ENCODE measurements at places on chromosomes 2 and 18.

DNA sequence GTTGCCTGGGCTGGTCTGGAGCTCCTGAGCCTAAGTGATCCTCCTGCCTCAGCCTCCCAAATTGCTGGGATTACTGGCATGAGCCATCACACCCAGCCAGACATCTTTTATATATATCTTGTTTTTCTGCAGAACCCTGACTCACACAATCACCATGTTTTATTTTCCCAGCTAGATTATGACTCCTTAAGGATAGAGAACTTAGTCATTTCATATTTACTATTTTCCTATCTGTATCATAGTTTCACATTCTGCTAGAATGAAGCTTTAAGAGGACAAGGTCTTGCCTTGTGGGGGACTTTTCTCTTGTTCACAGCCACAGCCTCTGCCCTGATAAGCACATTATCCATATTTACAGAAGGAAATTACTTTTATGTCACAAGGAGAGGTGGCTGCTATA, 73.9 kb downstream of the LBH start:
- DNase-seq = peak; percentile 31

- no peak for DNase-seq
Measured at GRCh38 chr18:6748241-6748640, 18.7 kb downstream of the ARHGAP28 start.

- DNase-seq = peak; percentile 50
Measured at GRCh38 chr18:57833441-57834101, 30.5 kb upstream of the ATP8B1 start.

GRCh38 chr2:159086342-159086741, 117.9 kb downstream of the TANC1 start:
- DNase-seq = no peak

DNA sequence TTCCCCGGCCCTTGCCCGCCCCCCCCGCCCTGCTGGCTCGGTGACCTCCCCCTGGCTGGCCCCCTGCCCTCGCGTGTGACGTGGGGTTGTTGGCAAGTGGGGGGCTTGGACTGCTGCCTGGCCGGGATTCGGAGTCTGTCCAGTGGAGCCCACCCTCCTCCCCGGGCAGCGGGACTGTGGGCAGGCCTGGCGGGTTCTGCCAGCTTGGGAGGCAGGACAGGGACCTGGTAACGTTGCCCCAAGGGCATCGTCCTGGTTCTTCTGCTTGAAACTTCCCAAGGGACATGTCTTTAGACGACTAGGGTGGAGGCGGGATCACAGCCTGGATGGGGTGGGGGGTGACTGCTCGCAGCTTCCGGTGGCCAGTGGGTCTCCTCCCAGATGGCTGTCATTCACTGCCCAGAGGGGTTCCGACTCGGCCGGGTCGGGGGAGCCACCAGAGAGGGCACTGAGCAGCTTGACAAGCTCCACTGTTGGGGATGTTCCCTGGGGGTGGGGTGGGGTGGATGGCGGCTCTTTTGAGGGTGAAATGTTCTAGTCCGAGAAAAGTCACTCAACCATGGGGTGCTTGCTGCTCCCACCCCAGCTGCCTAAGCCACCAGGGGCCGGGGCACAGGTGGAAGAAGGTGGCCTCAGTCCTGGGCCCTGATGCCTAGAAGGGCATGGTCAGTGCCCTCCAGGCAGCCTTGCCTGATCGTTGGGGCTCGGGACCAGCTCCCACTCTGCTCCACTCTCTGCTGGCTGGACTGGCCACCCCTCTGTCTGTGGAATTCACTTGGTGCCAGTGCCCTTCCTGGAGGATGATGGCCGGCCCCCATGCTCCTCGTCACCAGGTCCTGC, 4.3 kb upstream of the HS6ST1 start:
- no peak for DNase-seq

GRCh38 chr2:150705357-150705756, 217.9 kb upstream of the RND3 start:
- DNase-seq = no peak

- DNase-seq = no peak
Measured at GRCh38 chr2:137939026-137939425, 25.2 kb upstream of the HNMT start.

- DNase-seq = no peak
Measured at GRCh38 chr2:63676135-63676534, 87.4 kb downstream of the MDH1 start.

DNA sequence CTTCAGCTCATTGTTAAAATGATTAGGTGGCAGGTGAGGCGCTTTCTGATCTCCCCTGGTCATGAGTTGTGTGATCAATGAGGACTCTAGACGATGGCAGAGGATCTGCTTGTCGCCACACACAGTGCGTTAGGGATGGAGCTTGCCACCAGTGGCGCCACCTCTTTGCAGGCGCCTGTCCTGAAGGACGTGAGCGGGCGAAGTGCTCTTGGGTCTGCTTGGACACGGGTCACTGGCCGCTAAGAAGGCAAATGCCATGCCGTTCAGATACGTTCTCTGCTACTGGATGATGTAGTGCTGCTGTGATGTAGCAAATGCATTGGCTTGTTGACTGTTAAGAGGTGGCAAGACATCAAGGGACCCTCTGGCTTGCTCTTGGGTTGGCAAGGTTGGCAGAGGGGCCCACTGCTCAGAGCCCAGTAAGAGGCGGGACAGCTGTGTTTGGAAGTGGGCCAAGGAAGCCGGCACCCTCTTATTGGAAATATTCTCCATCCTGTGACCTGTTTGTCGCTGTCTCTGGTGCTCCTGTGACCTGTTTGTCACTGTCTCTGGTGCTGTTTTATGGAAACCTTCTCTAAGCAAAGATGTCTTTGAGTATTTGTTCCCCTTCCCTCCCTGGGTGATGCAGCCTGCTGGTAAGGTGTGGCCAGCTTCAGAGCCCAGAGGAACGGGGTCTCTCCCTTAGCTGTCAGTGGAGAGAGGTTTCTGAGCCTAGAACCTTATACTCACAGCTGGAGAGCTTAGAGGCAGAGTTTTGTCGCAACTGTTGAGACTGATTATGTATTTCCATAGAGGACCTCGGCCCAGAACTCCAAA, 14.6 kb downstream of the LDLRAD4 start:
- DNase-seq = no peak

DNA sequence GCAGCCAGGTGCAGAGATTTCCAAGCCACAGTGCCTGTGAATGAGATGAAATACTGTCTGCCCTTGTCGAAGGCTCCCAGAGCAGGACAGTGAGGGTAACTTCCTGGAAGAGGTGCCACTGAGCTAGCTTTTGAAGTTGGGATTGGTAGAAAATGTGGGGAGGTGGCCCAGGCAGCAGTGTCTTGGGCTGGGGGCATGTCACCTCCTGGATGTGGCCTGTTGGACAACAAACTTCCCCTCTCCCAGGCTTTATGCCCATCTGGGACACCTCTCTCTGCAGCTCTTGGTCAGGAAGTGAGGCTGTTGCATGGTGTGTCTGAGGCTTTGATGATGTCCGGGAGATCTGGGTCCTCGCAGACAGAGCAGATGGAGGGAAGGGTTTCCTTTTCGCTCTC, 151.4 kb downstream of the DYSF start:
- no peak for DNase-seq

DNA sequence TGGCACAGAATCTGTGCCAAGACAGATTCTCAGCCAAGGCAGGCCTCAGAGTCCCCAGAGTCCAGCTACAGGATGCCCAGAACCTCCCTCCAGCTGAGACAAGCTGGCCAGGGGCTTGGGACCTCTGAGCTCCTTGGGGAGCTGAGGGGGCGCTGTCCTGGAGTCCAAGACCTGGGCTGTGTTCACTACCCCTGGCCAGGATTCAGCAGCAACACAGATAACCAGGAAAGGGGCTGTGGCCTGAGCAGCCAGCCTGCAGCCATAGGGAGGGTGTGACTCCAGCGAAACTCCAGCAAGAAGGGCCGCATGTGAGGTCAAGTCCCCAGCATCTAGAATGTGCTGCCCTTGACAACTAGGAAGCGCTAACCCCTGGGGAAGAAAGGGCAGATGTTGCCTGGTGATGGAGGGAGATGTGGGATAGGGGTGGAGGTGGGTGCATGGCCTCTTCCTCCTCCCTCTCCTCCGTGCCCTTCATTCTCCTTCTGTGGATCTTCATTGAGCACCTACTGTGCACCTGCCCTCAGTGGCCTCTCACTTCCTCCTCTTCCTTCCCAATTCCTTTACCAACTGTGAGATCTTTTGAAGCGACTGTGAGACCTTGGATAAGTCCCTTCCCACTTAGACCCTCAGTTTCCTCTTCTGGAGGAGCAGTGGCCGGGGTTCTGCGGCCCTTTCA, 7.7 kb upstream of the ARID5A start:
- no peak for DNase-seq

DNA sequence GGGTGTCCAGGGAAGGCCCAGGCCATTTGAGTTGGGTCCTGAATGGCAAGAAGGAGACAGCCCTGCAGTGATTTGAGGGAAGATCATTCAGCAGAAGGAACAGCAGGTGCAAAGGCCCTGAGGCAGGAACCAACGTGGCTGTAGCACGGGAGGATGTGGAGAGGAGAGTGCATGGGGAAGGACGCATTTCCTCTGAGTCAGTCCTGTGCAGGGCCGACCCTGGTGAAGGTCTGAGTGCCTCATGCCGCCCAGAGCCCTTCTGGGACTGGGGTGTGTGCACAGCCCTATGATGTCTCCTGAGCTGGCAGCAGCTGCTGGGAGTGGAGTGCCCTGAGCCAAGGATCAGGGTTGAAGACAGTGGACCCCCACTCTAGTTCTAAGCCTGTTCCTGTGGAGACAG, 17.9 kb upstream of the ARHGEF4 start:
- DNase-seq = no peak

DNA sequence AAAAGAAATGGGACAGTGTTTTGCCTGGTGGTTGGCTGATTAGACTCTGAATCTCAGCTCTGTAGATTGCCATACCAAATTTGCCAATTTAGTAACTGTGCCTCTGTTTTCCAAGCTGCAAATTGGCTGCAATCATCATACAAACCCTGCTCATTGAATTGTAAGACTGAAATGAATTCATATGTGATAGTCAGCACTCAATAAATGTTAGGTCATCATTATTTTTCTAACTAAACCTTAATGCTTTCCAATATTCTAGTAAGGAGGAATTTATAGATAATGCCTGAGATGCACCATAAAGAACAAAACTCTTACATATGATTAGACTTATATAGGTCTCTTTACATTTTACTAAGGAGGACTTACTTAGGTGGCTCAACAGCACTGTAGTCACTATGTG, 85.3 kb downstream of the DNER start:
- no peak for DNase-seq

DNA sequence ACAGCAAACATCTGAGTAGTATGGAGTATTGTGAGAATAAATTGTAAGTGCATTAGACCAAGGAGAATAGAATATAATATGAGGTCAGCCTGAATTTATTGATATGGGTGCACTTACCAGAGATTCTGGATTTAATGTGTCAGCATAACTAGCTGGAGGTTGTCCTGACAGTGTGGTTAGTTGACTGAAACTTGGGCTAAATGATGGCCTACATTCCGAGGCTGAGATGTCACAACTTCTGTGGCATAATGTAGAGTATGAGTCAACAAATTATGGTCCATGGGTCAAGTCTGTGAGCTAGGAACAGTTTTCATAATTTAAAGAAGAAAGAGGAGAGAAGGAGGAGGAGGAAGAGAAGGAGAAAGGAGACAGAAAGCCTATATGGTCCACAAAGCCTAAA, 127.6 kb downstream of the QPCT start:
- DNase-seq = peak; percentile 78

- no peak for DNase-seq
Measured at GRCh38 chr18:46171331-46171730, 67.1 kb downstream of the HAUS1 start.

GRCh38 chr2:186423481-186423880, 62.6 kb upstream of the ZC3H15 start:
- no peak for DNase-seq

DNA sequence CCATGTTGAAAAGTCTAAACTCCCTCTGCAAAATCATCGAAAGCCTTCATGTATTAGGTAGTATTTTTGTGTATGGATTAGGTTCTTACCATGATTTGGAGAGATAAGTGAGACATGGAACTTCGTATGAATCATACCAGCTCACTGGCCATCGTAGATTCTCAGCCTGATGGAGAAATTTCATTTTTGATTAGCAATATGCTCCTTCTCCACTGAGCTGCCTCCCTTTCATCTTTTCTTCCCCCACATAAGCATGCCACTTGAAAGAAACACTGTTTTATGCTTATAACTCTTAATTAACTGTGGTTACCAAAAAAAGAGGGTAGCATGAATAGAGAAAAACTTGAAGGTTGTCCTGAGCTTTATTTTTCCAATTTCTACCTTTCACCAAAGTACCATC, 111.9 kb downstream of the NCK2 start:
- DNase-seq = no peak

GRCh38 chr2:135890149-135890548, 13.9 kb upstream of the MCM6 start:
- DNase-seq = no peak

GRCh38 chr2:152083202-152083875, 15.5 kb downstream of the CACNB4 start:
- no peak for DNase-seq

- no peak for DNase-seq
Measured at GRCh38 chr18:56897122-56897521, 246.0 kb downstream of the WDR7 start.

DNA sequence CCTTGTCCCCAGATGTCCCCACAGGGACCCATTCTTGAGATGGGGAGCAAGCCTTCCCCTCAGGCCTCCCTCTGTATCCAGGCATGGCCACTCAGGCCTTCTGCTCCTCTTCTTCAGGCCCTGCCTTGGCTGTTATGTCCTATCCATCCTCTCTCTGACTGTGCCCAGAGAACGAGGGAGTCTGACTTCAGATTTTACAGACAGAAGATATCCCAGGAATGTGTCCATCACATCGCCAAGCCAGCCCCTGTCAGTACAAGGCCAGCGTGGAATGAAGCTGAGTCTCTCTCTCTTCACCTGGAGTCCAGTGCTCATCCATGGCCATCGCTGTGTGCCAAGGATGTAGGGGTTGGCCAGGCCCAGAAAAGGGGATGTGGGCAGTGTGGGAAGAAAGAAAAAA, 57.6 kb downstream of the SDC1 start:
- DNase-seq = peak; percentile 47

DNA sequence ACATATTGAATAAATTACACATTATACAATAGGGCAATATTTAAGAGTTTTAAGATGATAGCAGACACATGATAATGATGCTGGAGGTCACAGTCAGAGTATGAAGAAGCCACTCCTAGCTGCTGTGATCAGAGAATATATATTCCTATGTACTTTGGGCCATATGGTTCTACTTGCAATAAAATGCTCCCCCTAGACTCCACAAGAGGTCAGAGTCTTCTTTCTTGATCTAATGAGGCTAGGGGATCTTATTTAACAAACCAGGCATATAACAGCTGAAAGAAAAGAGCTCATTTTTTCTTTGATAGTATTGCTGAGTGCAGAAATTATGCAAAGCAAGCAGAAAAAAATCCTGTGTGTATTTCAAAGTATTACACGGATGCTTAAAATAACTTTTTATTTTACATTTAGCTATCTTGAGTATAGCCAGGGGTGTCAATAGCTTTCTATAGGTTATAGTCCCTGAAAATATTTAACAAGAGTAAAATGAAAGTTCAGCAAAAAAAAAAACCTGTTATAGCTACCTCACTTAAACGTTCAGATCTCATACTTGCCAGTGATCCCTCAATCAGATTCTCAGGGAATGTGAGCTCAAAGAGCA, 748.7 kb upstream of the CHAC2 start:
- peak; percentile 11 for DNase-seq
